T-helper 17 cell (primary cell): ENCODE measurements at places on chromosomes 16 and 17. TPM values are rescaled to one million over a fixed set of nuclear protein-coding genes. Genes with fewer than 3 reads are reported as not detected.

ARL5C gene
- not detected for total RNA-seq

SLC9A5 gene
- 1.3 TPM for total RNA-seq

KCNH6 gene
- total RNA-seq: not detected

LGALS9B gene
- total RNA-seq: not detected

TBC1D3C gene
- total RNA-seq: not detected

TMEM101 gene
- total RNA-seq: 11.8 TPM

TMEM204 gene
- total RNA-seq: 22.2 TPM

CCNF gene
- 3.3 TPM for total RNA-seq

KRT25 gene
- not detected for total RNA-seq

KRTAP4-4 gene
- total RNA-seq: not detected

STH gene
- not detected for total RNA-seq

KIF19 gene
- total RNA-seq: 2.3 TPM

CCL17 gene
- total RNA-seq: not detected

DNA sequence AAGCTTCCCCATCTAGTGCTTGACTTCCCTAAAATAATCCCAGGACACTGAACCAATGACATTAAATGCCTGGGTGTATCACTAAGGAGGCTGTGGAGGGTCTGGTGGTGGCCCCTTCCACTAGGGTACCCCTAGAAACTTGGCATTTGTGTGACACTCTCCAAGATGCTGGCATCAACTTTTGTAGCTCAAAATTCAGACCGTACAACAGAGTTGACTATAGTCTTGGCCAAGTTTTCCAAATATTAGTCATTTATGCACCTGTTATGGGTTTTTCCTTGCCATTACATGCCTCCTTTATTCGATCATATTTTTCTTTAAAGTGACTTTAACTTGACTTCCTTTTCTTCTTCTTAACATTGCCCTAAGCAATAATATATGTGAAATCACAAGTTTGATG, 124.8 kb upstream of the CACNG3 start:
- H3K4me3 ChIP-seq: no peak overlapping the region
- H3K4me1 ChIP-seq: peaks cover 22% of the 10 kb centered on the region
- H3K36me3 ChIP-seq: peaks cover 10% of the 10 kb centered on the region
- DNase-seq: no peak
- no peaks in the 10 kb centered on the region for H3K27me3 ChIP-seq
- H3K27ac ChIP-seq: no peak overlapping the region

DNA sequence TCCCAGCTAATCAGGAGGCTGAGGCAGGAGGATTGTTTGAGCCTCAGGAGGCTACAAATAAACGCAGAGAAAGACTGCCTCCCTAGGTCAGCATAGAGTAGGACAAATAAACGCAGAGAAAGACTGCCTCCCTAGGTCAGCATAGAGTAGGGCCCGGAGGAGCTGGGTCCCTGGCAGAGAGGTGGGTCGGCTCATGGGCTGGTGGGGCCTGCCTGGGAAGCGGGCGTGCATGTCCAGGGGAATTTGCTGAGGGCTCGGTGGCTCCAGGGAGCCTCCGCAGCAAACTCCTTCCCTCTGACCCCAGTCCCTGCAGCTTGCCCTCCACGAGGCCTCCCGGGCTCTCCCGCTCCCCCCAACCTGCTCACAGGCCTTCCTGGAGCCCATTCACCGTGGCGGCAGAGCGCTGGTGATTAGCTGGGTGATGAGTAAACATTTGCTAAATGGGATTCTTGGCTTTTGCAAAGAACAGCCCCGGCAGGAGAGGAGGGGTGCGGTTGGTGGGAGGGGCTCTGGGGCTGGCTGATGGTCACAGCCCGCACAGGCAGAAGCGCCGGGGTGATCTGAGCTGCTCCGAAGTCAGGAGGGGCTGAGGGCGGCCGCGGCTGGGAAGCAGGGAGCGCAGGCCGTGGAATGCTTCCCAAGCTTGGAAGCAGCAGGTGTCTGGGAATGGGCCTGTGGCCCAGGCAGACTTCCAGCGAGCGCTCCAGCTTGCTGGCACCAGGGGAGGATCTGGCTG, 93.1 kb downstream of the RTN4RL1 start:
- no peak overlapping the region for H3K27ac ChIP-seq
- H3K36me3 ChIP-seq: no peaks in the 10 kb centered on the region
- peaks cover 7% of the 10 kb centered on the region for H3K4me1 ChIP-seq
- H3K27me3 ChIP-seq: peaks cover 1% of the 10 kb centered on the region

- no peaks in the 10 kb centered on the region for H3K27me3 ChIP-seq
- peaks cover 46% of the 10 kb centered on the region for H3K4me1 ChIP-seq
- DNase-seq: no peak
- peak overlapping the region; percentile 90 for H3K27ac ChIP-seq
- H3K4me3 ChIP-seq: peak overlapping the region; percentile 85
- no peaks in the 10 kb centered on the region for H3K36me3 ChIP-seq
These were observed 12.1 kb downstream of the NHERF1 start for GRCh38 chr17:74760404-74761105.

DNA sequence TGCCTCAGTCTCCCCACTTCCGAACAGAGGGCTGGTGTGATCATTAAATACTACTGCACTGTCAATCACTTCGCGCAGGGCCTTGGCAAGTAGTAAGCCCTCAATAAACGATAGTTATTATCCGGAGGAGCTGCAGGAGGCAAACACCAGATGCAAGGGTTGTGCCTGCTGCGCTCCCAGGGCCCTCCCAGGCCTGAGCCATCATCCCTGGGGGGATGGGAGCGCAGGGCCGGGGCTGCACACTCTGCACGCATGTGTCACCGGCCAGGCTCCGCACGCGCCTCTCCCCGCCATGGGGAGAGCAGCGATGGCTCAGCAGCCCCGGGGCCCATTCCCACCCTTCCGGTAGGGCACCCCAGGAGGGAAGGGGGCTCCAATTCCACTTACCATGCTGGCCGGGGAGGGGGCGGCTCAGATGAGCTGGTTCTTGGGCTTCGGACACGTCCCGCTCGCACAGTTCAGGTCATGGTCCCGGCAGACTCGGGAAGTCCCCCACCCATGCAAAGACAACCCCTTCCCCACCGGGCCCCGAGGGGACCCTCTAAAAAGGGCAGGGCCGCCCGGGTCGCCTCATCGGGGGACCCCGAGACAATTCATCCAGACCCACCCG, 681 bp downstream of the XPO6 start:
- peak overlapping the region; percentile 86 for H3K27ac ChIP-seq
- no peaks in the 10 kb centered on the region for H3K27me3 ChIP-seq
- peaks cover 2% of the 10 kb centered on the region for H3K36me3 ChIP-seq
- H3K4me3 ChIP-seq: peak overlapping the region; percentile 94

- H3K4me3 ChIP-seq: no peak overlapping the region
- no peak overlapping the region for H3K27ac ChIP-seq
- no peak for DNase-seq
- H3K27me3 ChIP-seq: no peaks in the 10 kb centered on the region
- no peaks in the 10 kb centered on the region for H3K36me3 ChIP-seq
These were observed 466.8 kb upstream of the CDH8 start for GRCh38 chr16:62503073-62503472.

DNA sequence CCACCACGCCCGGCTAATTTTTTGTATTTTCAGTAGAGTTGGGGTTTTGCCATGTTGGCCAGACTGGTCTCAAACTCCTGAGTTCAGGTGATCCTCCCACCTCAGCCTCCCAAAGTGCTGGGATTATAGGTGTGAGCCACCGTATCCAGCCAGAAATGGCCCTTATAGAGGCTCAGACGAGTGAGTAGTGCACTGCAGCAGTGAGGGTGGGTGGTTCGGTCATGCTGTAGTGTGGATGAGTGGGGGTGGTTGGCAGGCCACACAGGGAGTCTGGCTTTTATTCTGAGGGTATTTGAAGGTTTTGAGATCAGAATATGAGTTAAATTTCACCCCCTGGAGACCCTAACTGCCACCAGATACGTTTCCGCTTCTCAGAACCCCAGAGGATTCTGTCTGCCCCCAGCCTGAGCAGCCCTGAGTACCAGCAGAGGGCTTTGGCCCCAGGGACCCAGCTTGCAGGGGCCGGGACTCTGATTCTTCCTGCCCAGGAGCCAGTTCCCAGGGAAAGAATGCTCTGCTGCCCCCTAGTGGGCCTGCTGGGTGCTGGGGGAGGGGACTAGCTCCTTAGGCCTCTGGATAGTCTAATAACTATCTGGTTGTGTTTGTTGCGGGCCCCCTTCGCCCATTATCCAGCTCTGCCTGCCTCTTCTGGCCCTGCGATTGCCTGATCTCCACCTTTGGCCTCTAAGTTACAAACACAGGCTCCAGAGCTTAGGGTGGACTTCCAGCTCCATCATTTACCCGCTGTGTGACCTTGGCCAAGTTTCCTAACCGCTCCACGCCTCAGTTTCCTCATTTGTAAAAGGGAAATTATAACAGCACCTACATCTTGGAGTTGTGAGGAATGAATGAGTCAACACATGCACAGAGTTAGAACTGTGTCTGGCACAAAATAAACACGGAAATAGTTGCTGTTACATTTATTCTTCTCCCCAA, 2.0 kb downstream of the ZNF771 start:
- peaks cover 26% of the 10 kb centered on the region for H3K4me1 ChIP-seq

DNA sequence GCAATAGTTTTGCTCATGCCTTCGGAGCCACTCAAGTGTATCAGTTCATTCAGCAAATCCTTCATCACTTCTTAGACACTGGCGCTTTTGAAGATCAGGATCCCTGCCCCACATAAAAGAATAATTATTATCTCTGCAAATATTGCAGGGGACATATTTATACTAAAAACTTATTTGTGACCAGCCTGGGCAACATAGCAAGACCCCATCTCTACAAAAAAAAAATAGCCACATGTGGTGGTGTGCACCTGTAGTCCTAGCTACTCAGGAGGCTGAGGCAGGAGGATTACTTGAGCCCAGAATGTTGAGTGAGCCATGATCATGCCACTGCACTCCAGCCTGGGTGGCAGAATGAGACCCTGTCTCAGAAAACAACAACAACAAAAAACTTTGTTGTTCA, 1.7 kb upstream of the APPBP2 start:
- no peaks in the 10 kb centered on the region for H3K27me3 ChIP-seq
- DNase-seq: no peak
- peaks cover 25% of the 10 kb centered on the region for H3K4me1 ChIP-seq
- H3K27ac ChIP-seq: no peak overlapping the region
- H3K4me3 ChIP-seq: no peak overlapping the region
- peaks cover 4% of the 10 kb centered on the region for H3K36me3 ChIP-seq

DNA sequence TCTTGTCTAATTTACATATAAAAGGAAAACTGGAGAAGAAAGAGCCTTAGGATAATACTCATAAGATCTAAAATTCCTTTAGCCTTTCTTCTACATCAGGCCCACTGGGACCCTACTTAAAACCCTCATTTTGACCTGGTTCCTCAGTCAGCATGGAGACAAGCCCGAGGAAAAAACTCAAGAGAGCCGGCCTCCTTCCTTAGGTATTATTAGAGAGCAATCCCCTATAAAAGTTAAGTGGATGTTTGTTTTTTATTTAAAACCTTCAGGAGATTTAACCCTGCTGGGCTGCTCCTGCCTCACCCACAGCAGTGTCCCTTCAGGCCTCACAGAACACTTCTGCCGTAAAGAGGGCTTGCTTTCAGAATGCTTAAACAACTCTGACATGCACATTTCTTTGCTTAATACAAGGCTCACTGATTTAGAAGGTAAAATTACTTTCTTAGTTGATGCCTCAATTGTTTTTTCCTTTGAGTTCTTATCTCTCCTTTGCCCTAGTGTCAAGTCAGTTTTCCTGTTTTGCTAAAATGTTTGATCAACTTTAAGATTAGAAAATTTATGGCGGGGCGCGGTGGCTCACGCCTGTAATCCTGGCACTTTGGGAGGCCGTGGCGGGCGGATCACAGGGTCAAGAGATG, 145.6 kb upstream of the TBX2 start:
- H3K36me3 ChIP-seq: no peaks in the 10 kb centered on the region
- H3K27me3 ChIP-seq: no peaks in the 10 kb centered on the region
- DNase-seq: no peak
- H3K27ac ChIP-seq: no peak overlapping the region

DNA sequence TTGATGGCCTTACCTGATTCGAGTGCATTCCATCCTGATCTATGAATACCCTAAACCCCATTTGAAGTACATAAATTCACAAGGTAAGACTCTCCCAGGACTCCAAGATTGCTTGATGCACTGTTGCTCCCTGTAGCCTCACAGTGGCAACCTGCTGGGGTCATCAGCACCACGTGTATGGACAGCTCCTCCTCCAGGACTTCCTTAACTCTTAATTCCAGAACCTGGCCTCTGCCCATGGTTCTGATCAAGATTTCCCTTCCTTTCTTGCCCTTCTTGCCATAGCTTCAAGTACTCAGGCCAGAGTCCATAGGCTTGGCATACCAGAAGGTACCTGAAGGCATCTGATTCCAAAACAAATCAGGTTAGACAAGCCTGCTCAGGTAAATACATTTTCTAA, 34.0 kb upstream of the NLK start:
- H3K27ac ChIP-seq: no peak overlapping the region
- H3K4me3 ChIP-seq: no peak overlapping the region
- H3K27me3 ChIP-seq: peaks cover 14% of the 10 kb centered on the region
- H3K36me3 ChIP-seq: no peaks in the 10 kb centered on the region
- H3K4me1 ChIP-seq: no peaks in the 10 kb centered on the region

DNA sequence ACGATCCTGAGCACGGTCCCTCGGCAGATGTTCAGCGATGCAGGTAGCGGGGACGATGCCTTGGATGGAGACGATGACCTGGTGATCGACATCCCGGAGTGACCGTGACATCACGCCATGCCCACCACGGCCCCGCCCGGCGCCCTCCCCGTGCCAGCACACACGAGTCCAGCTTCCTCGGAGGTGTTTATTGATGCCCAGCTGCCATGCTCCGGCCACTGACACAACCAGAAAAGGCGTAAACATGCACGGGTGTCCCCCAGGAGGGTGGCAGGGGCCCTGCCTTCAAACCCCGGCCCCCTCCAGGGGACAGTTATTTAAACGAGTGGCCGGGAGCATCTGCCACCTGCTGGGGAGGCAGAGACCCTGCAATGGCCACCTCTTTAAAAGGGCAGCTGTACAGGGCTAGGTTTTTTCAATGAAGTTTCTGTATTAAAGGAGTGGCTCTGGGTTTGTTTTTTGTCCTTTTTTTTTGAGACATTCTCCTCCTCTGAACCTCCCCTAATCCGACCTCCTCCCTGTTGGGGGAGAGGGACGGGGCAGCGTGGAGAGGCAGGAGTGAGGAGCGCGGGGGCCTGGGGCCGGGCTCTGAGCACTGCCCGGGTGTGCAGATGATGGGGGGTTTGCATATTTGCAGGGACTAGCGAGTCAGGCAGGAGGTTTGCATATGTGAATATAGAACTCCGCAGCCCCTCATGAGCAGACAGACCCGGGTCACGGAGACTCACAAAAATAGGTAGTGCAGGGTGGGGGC, 5.3 kb downstream of the DOC2A start:
- DNase-seq: peak; percentile 23
- H3K27ac ChIP-seq: no peak overlapping the region
- peaks cover 7% of the 10 kb centered on the region for H3K36me3 ChIP-seq
